Epithelial cell of proximal tubule (primary cell): ENCODE measurements at places on chromosomes 13 and 19. TPM values are rescaled to one million over a fixed set of nuclear protein-coding genes. Genes with fewer than 3 reads are reported as not detected.

TNNI3 gene
- 0.40 and 0.51 TPM in 2 replicates for total RNA-seq

TNFSF11 gene
- total RNA-seq: 1.2 and 1.8 TPM in 2 replicates

MIA gene
- 0.80 TPM in 1 of 2 replicates, not detected in the other for total RNA-seq

APOE gene
- total RNA-seq: 5.9 and 46.2 TPM in 2 replicates

SRRM5 gene
- 0.12 TPM in 1 of 2 replicates, not detected in the other for total RNA-seq
